ENCODE measurements at places on chromosomes 5 and 9.

GRCh38 chr5:6833406-6833805 lies 120.2 kb downstream of the TENT4A start:
- DNase-seq: no peak

GRCh38 chr5:68529581-68529980 lies 314.0 kb downstream of the PIK3R1 start:
- no peak for DNase-seq

DNA sequence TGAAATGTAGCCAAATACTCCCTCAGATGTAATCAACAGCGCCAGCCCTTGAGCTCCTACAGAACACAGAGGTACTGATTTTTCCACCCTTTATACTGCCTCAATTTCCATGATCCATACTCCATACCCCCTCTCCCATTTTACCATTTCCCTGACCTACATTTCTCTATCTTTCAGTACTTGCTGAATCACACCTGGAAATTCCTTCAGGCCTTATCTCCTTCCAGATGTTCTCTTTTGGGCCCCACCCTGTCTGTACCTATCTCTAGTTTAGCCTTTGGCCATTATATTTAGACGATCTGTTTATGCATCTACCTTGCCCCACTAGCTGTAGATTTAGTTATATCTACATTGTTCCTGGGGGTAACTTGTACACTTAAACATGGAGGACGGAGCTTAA lies 5.5 kb downstream of the NIM1K start:
- no peak for DNase-seq

DNA sequence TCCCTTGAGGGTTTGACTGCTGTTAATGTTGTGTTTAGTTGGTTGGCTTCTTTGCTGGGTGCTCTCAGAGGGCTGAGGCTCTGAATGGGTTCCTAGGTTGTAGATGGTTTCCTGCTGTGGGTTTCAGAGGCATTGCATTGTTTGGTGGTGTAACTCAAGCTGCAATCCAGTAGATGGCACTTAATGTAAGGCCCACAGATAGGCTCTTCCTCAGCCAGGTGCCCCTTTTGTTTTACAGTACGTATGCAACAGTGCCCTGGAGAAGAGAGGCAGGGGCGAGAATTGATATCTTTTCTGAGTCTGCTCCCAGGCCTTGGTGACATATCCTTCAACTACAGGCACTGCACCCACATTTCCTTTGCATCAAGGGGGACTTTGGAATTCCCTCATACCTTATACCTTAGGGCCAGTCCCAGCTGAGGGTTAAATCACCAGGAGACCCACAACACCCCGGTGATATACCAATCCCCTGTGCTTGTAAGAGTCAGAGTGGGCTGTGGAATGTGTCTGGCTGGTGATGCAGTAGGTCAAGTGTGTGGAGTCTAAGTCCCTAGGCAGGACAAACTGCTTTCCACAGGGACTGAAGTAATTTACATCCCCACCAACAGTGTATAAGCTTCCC lies 7.0 kb upstream of the UGT3A2 start:
- no peak for DNase-seq

GRCh38 chr9:110130211-110130610 lies 77.7 kb downstream of the C9orf152 start:
- no peak for DNase-seq

GRCh38 chr9:106954558-106954957 lies 91.6 kb downstream of the ZNF462 start:
- DNase-seq: no peak

- no peak for DNase-seq
These were observed 205.8 kb upstream of the RAI14 start for GRCh38 chr5:34450338-34450737.

DNA sequence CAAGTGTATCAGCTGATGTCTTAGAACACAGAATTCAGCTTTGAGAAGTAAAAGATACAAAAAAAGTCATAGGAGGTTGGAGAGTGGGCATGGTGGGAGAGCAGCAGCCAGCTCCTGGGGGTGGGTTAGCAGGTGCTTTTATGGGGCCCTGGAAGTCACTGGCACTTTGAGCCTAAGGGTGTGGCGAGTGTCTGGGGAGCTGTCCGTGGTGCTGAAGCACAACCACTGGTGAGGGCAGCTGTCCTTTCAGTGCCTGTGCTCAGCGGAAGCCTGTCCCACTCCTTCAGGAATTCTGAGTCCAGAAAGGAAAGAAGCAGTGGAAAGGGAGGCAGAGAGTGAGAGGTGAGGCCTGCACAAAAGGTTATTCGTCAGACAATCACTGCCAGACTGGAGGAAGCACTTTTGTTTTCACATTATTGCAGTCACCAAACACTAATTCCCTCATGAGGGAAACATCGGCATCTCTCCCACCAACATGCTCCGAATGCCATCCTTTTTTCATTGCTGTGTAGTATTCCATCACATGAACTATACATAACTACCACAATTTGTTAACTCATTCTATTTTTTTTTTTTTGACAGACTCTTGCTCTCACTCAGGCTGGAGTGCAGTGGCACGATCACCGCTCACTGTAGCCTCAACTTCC lies 59.4 kb upstream of the RAPGEF1 start:
- peak; percentile 42 for DNase-seq

DNA sequence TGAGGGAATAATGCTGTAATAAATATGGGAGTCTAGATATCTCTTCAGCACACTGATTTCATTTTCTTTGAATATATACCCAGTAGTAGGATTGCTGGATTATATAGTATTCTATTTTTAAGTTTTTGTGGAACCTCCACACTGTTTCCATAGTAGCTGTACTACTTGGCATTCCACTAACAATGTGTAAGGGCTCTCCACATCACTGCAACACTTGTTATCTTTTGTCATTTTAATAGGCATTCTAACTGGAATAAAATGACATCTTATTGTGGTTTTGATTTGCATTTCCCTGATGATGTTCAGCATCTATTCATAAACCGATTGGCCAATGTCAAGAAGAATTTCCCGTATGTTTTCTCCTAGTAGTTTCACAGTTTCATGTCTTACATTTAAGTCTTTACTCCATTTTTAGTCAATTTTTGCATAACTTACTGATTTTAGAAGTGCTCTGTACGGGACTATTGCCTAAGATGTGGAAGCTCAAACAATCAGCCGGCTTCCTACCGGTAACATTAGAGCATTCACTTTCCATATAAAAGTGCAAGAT lies 1078.8 kb downstream of the TAF11L14 start:
- no peak for DNase-seq

- DNase-seq: no peak
These were observed 93.1 kb upstream of the TBCA start for GRCh38 chr5:77869116-77869798.

DNA sequence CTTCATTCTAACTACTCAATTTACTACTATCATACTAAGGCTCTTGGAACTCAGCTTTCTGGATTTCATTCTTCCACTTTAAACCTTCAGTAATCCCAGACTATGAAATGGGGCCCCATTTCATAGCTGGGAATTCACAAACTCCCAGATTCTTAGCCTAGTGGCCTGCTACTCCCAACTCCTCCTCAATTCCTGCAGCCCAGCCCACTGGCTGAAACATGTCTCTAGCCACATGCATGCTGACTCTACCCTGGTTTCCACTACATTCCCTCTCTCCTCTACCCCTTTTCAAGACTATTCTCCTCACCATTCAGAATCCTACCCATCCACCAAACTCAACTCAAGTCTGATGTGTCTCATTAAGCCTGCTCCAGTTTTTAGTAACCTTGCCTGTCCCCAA lies 370.6 kb downstream of the BNC2 start:
- DNase-seq: no peak

DNA sequence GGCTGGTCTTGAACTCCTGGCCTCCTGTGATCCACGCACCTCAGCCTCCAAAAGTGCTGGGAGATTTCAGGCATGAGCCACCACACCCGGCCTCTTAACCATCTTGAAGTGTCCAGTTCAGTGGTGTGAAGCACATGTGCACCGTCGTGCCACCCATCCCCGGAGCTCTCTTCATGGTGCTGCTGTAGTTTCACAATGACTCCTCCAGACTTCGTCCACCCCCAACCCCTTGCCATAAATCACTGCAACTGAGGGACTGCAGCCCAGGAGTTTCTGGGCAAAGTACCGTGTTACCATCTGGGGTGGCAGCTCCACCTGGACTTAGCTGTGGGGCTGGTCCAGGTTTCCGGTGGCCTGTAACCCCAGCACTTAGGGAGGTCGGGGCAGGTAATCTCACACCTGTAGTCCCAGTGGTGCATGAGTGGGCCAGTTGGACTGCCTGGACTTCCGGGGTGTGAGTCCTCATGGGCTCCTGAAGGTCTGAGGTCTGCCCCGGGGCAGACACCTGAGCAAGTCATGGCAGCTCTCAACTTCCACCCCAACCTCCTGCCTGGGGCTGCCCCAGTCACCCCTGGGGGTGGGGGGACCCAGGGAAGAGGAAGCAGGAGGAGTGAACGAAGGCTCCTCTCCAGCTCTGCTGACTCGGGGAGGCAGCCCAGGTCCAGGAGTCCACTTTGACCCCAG lies 6.6 kb upstream of the N4BP3 start:
- no peak for DNase-seq

DNA sequence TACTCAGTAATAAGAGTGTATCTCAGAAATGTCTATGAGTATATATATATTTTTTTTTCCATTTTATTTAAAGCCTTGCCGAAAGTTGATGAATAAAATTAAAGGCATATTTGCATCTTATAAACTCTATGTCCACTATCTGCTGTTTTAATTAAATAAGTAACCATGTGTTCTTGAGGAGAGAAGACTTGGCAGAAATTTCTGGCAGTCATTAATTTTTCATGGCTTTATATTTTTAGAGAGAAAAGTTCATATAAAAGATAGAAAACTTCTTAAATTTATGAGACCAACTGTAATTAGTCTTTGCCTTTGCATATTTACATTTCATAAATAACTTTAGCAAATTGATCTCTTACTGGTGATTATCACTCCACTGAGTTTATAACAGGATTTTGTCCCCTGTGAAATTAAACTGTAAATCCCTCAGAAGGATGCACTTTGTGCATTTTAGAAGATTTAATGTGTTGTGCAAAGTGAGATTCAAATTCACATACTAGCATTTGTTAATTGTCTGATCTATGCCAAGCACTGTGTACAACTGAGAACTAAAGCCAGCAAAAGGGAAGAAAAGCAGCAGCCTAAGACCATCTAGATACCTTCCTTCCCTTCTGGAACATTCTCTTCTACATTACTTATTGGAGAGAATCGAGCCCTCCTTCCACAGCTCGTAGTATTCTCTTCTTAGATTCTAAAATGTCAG lies 108.7 kb downstream of the SNCAIP start:
- DNase-seq: no peak
